Activated CD4-positive, alpha-beta memory T cell treated with anti-CD3 and anti-CD28 coated beads for 36 hours (primary cell): ENCODE measurements at places on chromosomes 5 and 9.

DNA sequence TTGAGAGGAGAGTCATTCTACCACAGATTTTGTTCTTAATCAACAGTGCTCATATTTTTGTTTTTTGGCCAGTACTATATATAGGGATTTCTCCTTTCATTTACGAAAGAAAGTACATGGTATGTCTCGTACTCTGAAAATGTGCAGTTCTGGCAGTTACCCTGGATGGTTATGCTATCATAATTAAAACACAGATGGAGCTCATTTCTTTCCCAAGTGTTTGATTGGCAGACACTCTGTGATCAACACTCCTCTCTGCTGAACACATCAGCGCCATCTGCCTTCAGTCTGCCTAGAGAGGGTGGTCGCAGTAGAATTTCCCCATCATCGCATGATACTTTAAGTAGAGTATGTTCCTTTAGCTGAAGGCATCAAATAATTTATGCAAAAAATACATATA, 64.5 kb downstream of the PAM start:
- H3K27ac ChIP-seq, result no peak overlapping the region
- DNase-seq, result no peak
- no peaks in the 10 kb centered on the region for H3K36me3 ChIP-seq
- no peaks in the 10 kb centered on the region for H3K27me3 ChIP-seq
- H3K4me1 ChIP-seq, result peaks cover 26% of the 10 kb centered on the region

GRCh38 chr5:160260881-160261815, 31.8 kb downstream of the FABP6 start:
- H3K27me3 ChIP-seq, result peaks cover 7% of the 10 kb centered on the region
- no peaks in the 10 kb centered on the region for H3K4me1 ChIP-seq
- no peak overlapping the region for H3K27ac ChIP-seq
- H3K4me3 ChIP-seq, result no peak overlapping the region

DNA sequence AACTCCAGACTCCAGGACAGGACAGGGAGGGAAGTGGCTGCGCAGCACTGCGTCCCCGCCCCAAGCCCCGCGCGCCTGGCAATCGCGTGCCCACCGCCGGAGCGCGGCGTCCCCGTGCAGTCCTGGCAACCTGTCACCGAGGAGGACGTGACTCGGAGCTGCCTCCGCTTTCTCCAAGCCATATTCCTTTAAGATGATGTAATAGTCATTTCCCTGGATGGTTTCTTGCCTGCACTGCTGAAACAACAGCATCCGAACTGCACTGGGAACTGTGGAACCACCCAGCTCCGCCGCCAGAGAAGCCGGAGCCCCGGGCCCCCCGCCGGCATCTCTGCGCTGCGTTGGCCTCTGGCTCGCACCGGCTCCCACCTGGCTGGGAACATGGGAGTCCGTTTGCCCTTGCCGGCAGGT, 34.5 kb downstream of the KCTD16 start:
- H3K36me3 ChIP-seq, result no peaks in the 10 kb centered on the region
- H3K27me3 ChIP-seq, result peaks cover 41% of the 10 kb centered on the region
- no peak overlapping the region for H3K27ac ChIP-seq

GRCh38 chr5:17829456-17829855, 195.2 kb downstream of the TAF11L14 start:
- H3K27ac ChIP-seq, result no peak overlapping the region
- H3K36me3 ChIP-seq, result no peaks in the 10 kb centered on the region
- H3K27me3 ChIP-seq, result no peaks in the 10 kb centered on the region
- H3K4me1 ChIP-seq, result no peaks in the 10 kb centered on the region
- no peak overlapping the region for H3K4me3 ChIP-seq

DNA sequence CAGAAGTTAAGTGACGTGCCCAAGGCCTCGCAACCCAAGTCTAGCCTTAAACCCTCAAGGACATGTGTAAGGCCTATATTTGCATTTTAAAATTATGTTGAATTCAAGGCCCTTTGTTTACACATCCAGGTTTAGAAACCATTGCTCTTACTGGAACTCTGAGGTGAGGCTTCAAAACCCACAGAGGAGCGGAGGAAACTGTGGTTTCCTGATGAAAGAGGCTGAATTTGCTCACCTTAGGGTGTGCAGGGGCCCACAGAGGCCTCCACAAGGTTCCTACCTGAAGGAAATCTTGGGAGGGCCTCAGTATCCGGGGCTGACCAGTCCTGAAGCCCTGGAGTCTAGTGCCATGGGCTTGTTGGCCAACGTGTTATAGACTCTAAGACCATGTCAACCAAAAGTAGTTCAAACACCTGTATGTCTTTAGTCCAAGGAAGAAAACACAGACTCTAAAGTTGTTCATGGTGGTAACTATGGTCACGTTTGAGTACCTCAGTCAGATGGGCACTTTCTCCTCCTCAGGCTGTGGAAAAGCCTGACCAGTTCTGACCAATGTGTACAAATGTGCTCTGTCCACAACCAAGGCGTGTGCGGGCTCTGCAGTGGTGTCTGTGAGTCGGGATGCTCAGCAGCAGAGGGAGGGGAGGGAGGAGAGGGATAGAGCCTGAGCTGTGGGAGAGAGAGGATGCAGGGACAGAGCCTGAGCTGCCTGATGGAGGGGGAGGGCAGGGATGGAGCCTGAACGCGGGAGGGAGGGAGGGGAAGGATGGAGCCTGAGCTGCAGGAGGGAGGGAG, 124.6 kb upstream of the ERCC6L2 start:
- H3K4me3 ChIP-seq, result no peak overlapping the region
- H3K27ac ChIP-seq, result no peak overlapping the region
- H3K27me3 ChIP-seq, result peaks cover 12% of the 10 kb centered on the region
- peak; percentile 60 for DNase-seq
- no peaks in the 10 kb centered on the region for H3K36me3 ChIP-seq
- H3K4me1 ChIP-seq, result peaks cover 11% of the 10 kb centered on the region

GRCh38 chr5:150052956-150053712, 33.2 kb downstream of the CSF1R start:
- DNase-seq, result no peak
- no peak overlapping the region for H3K27ac ChIP-seq
- H3K4me3 ChIP-seq, result no peak overlapping the region
- H3K27me3 ChIP-seq, result no peaks in the 10 kb centered on the region
- H3K36me3 ChIP-seq, result peaks cover 39% of the 10 kb centered on the region

- no peaks in the 10 kb centered on the region for H3K27me3 ChIP-seq
- peaks cover 35% of the 10 kb centered on the region for H3K4me1 ChIP-seq
- H3K27ac ChIP-seq, result peak overlapping the region; percentile 56
- H3K36me3 ChIP-seq, result peaks cover 23% of the 10 kb centered on the region
Observed at GRCh38 chr9:83681490-83681889, 26.3 kb downstream of the UBQLN1 start.

DNA sequence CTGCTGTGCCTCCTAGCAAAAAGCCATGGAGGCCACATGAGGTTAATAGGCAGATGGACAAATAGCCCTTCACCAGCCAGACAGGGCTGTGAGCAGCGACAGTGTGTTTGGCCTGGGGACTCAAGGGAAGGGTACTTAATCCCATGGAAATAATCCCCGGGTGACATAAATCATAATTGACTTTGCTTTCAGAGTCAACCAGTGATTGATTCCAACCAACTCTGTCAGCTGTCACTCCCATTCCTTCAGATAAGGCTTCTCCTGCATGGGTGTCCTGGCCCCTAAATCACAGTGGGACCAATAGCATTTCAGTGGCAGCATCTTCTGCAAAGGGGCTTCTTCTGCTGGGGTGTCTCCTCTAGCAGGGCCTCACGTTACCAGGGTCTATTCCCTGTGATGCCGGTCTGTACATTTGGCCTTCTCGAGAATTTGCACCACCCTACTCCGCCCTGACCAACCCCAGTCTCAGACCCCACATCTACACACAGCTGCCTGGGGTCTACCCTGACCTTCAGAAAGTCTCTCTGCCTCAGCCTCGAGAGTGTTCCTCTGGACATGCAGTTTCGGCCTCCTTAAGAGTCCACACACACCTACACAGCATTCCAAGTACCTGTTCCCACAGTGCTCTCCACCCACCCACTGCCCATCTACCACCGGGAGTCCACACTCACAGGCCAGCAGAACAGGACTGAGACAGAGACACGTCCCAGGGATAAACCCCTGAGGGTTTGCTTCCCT, 3.7 kb downstream of the CLTB start:
- H3K4me3 ChIP-seq, result no peak overlapping the region
- DNase-seq, result no peak
- H3K4me1 ChIP-seq, result peaks cover 39% of the 10 kb centered on the region

- H3K4me1 ChIP-seq, result no peaks in the 10 kb centered on the region
- H3K36me3 ChIP-seq, result no peaks in the 10 kb centered on the region
- no peaks in the 10 kb centered on the region for H3K27me3 ChIP-seq
- no peak for DNase-seq
- H3K4me3 ChIP-seq, result no peak overlapping the region
Observed at GRCh38 chr5:167861129-167861927, 430.1 kb upstream of the WWC1 start.

DNA sequence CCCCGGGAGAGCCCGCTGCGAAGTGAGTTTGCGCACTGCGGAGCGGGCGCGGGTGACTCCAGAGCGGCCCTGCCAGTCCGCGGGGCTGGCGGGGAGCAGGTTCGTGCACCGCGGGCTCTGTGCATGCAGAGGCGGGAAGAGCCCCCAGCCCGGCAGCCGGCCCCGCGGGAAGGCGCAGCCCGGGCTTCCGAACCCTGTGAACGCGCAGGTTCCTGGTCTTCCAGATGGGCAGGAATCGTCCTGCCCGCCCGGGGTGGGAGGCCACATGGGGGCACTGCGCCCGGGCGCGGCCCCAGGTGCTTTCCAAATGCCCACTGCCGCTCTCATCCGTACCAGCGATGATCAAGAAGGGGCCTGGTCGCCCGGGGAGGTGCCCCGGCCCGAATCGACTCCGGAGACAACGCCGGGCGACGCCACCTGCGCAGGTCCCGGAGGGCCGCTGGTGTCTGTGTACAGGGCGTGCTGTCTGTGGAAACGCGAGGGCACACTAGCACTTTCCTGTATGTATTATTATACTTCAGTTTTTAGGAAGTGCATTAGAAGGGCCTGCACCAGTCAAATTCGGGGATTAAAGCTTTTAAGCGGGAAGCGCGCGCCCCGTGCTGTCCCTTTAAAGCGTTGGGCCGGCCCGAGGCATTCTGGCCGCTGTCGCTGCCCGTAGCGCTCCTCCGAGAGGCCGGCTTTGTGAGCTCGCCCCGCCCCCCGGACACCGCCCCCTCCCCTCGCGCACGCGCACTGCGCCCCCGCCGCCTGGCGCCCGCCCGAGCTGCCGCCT, at the start of gene WDR5:
WDR5 (plus strand) TSS at position 740 of the 775 bp plus-strand sequence. CDS start 3,796 bp downstream, outside the sequence.
- peaks cover 14% of the 10 kb centered on the region for H3K36me3 ChIP-seq
- peaks cover 32% of the 10 kb centered on the region for H3K4me1 ChIP-seq
- H3K4me3 ChIP-seq, result peak within 1 kb of the TSS; percentile 96
- peak within 1 kb of the TSS; percentile 92 for H3K27ac ChIP-seq

- peak overlapping the region; percentile 89 for H3K4me3 ChIP-seq
- no peak for DNase-seq
- H3K36me3 ChIP-seq, result peaks cover 34% of the 10 kb centered on the region
- H3K4me1 ChIP-seq, result peaks cover 37% of the 10 kb centered on the region
Observed at GRCh38 chr9:78298046-78298765, 1.3 kb downstream of the PSAT1 start.

DNA sequence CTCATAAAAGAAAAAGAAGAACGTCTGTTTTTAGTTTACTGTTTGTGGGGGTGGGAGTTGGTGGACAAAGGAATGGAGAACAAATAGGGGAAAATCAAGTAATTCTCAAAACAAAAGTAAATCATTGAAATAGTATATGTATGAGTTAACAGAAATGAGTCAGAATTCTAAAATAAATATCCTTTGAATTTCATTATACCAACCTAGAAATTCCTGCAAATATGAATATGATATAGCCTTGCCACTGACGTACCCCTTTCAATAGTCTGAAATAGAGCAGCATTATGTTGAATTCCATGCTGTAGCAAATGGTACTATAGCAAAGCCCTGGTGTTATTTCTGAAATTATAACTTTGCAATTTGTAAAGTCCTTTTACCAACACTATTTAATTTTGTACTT, 29.6 kb upstream of the DTWD2 start:
- no peaks in the 10 kb centered on the region for H3K27me3 ChIP-seq
- H3K27ac ChIP-seq, result no peak overlapping the region
- no peaks in the 10 kb centered on the region for H3K36me3 ChIP-seq
- no peak for DNase-seq
- no peaks in the 10 kb centered on the region for H3K4me1 ChIP-seq

- no peak for DNase-seq
- H3K4me3 ChIP-seq, result no peak overlapping the region
- H3K36me3 ChIP-seq, result no peaks in the 10 kb centered on the region
- H3K27me3 ChIP-seq, result no peaks in the 10 kb centered on the region
- no peak overlapping the region for H3K27ac ChIP-seq
- no peaks in the 10 kb centered on the region for H3K4me1 ChIP-seq
Observed at GRCh38 chr9:115086886-115087285, 31.1 kb downstream of the TNC start.

DNA sequence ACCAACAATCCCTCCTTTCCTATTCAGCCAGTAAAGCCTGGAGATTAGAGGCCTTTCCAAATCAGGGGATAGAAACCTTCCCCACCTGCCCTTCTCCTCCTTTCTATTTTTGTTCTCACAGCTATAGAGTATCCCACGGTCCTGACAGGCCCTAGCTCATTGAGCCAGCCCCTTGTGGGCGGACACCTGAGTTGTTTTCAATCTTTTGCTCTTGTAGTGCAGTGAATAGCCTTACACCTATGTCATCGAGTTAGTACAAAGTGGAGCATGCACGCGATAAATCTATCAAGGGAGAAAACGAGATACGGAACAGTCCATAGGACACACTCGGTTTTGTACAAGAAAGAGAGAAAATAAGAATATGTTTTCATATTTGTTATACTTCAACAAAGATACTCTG, 77.2 kb downstream of the TSPAN17 start:
- no peaks in the 10 kb centered on the region for H3K36me3 ChIP-seq
- peaks cover 11% of the 10 kb centered on the region for H3K4me1 ChIP-seq
- peaks cover 22% of the 10 kb centered on the region for H3K27me3 ChIP-seq
- H3K27ac ChIP-seq, result no peak overlapping the region
- no peak overlapping the region for H3K4me3 ChIP-seq

DNA sequence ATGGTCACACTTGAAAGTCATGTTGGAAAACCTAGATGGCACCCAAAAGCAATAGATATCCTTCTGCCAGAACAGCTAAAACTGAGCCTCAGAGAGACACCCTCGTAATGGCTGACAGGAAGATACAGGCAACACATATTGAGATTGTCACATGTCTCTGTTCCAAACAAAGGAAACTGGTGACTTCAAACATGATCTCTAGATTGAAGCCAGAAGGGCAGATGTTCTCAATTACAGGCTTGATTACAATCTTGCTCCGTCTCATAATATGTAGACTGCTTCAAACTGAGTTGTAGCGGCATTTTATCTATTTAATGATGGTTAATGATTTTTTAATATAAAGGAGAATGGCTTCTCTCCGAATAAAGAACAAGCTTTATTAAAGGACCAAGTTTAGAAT, 774.3 kb downstream of the KCTD16 start:
- no peaks in the 10 kb centered on the region for H3K36me3 ChIP-seq
- H3K4me1 ChIP-seq, result no peaks in the 10 kb centered on the region
- DNase-seq, result no peak
- H3K27me3 ChIP-seq, result no peaks in the 10 kb centered on the region

DNA sequence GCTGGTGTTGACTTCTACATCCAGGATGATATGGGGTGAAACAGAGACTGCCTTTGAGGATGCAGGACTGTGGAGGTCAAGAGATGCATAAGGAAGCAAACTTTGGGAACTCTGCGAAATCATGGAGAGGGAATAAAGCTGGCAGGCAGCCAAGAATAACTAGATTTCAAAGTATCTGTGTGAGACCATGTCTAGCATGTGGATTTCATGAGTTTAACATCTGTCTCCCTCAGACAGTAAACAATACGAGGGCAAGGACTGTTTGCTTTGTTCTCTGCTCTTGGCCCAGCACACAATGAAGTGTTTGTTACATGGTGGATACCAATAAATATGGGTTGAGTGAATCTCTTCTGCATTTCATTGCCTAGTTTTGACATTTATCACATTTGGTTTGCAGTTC, 71.3 kb downstream of the RASEF start:
- no peaks in the 10 kb centered on the region for H3K36me3 ChIP-seq
- H3K27ac ChIP-seq, result no peak overlapping the region
- DNase-seq, result no peak

GRCh38 chr9:30125881-30126280, 2258.6 kb upstream of the ACO1 start:
- H3K4me1 ChIP-seq, result no peaks in the 10 kb centered on the region
- no peak overlapping the region for H3K4me3 ChIP-seq
- no peak for DNase-seq
- H3K27me3 ChIP-seq, result no peaks in the 10 kb centered on the region
